ENCODE measurements at places on chromosomes 5 and 9. TPM values are rescaled to one million over a fixed set of nuclear protein-coding genes. Genes with fewer than 3 reads are reported as not detected.

DNA sequence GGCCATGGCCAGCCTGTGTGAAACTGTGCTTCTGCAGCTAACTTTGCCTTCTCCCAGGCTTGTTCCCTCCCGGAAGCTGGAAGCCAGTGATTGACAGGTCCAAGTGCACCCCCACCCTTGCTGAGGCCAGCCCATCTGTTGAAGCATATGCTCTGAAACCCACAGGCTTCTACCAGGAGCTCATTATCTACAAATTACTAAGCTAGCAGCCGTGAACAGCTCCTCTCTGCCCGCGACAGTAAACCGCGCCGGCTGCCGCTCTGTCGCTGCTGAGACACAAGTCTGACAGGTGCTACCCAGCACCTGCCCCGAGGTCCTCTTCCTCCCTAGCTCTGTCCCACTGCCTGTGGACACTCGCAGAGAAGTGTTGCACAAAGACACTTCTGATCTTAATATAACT, 490.9 kb downstream of the GADD45G start:
- no peak for DNase-seq

DNA sequence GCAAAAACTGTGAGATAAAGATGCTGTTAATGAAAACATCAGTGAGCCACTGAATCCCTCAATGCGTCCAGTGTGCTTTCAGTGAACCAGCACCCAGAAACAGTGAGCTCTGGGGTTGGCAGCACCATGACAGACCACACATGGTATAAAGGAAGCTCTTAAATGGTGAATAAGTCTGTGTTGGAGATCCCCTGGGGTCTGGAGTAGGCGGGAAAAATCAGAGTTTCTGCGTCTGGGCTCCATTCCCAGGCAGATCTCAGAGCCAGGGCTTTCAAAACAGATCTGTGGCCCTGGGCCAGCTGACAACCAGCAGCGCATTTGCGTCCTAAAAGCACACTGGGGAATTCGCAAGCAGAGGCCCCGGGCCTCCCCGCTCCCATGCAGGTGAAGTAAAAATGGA, 233.5 kb downstream of the FRMD3 start:
- peak; percentile 38 for DNase-seq

- DNase-seq = no peak
These were observed 43.4 kb downstream of the DBH start for GRCh38 chr9:133679466-133680061.

- DNase-seq = no peak
These were observed 54.2 kb downstream of the ELAVL2 start for GRCh38 chr9:23771746-23772384.

GRCh38 chr5:122187426-122187825, 58.1 kb downstream of the ZNF474 start:
- DNase-seq = peak; percentile 88

The N4BP3 gene
- total RNA-seq = 38.2 TPM

The DMRTA1 gene
- total RNA-seq = 2.1 TPM

Data from endothelial cell of umbilical vein (primary cell).